ENCODE measurements at places on chromosomes 1 and 21.
A peak's percentile ranks its signal among the peaks of the same experiment; 100 is the strongest.

DNA sequence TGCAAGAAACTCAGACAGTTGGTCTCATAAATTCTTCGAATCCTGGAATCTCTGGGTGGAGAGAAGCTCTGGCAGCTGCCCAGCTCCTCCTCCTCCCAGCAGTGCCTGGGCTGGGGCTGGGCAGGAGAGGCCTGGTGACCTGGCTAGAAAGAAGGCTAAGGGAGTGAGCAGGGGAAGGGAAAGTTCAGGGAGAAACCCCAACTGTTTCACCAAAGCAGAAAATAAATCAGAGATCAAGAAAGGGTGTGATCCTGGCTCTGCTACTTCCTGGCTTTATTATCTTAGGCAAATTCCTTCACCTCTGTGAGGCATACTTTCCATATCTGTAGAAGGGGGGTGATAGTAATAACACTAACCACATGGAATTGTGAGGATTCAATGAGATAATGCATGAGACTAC, 8.8 kb upstream of the COL16A1 start:
- peak; percentile 86 for DNase-seq

DNA sequence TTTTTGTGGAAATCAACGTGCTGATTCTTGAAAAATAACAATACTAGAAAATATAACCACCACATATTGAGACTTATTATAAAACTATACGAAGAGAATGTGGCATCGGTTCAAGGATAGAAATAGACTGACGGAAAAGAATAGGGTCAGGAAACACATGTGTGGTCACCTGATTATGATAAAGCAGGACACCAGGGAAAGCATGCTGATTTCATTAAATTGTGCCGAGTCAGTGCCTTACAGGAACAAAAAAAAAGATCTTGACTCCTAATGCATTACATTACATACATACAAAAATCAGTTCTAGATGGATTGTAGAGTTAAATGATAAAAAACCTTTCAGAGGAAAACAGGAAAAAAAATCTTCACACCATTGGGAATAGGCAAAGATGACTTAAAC, 43.5 kb upstream of the SERPINC1 start:
- no peak for DNase-seq

- peak; percentile 63 for DNase-seq
Measured at GRCh38 chr1:202968895-202969295, 1.8 kb upstream of the CYB5R1 start.

DNA sequence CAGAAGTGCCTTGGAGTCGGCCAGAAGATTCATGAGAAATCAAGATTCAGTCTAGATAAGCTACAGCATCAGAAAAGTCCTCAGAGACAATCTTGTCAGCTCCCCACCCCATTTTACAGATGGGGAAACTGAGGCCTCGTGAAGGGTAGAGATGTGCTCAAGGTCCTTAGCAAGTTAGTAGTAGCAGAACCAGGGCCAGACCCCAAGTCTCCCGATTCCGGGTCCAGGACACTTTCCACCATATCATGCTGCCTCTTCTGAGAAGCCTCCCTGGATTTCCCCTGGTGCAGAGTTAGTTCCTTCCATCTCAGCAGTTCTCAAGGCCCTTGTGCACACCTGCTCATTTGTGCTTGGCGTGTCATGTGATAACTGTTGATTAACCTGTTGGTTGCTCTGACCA, 91.5 kb upstream of the ACTL8 start:
- no peak for DNase-seq

- DNase-seq: no peak
Measured at GRCh38 chr21:33197496-33197895, 32.2 kb upstream of the IFNAR2 start.

DNA sequence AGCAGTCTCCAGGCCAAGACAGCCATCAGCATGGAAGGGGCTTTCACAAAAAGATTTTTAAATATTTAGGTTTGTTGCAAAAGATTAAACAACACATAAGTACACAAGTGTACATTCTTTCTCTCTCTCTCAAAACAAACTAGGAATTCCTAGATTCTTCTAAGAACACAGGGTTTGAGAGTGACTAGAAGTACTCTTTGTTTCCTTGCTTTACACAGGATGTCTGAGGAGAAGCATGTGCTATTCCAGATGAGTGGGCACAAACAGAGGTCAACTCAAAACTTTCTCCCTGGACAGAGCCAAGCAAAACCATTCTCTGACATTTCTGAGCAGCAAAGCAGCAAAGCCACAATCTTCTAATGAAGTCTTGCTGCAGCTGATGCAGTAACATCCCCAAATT, 210.6 kb upstream of the HOOK1 start:
- DNase-seq: no peak

GRCh38 chr1:31670593-31670964, 25.9 kb upstream of the PEF1 start:
- no peak for DNase-seq

GRCh38 chr1:23679815-23680214, 11.8 kb upstream of the RPL11 start:
- DNase-seq: no peak

- DNase-seq: peak; percentile 42
Measured at GRCh38 chr1:40153073-40153770, 8.0 kb upstream of the RLF start.

DNA sequence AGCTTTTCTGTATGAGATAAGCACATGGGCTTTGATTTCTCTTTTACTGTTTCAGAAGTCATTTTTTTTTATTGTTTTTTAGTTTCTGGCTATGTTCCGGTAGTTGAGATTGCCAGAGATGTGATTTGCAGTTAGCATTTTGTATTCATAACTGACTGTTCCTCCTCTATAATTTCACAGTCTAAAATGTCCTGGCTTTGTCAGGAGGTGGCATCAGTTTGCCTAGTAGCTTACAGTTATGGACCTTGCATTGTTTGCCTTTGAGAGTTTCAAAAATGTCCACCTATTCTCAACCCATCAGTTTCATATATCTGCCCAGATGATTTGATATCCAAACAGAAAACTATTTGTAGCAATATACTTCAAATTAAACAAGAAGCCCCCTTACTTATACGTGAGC, 39.5 kb upstream of the ST6GALNAC3 start:
- no peak for DNase-seq

DNA sequence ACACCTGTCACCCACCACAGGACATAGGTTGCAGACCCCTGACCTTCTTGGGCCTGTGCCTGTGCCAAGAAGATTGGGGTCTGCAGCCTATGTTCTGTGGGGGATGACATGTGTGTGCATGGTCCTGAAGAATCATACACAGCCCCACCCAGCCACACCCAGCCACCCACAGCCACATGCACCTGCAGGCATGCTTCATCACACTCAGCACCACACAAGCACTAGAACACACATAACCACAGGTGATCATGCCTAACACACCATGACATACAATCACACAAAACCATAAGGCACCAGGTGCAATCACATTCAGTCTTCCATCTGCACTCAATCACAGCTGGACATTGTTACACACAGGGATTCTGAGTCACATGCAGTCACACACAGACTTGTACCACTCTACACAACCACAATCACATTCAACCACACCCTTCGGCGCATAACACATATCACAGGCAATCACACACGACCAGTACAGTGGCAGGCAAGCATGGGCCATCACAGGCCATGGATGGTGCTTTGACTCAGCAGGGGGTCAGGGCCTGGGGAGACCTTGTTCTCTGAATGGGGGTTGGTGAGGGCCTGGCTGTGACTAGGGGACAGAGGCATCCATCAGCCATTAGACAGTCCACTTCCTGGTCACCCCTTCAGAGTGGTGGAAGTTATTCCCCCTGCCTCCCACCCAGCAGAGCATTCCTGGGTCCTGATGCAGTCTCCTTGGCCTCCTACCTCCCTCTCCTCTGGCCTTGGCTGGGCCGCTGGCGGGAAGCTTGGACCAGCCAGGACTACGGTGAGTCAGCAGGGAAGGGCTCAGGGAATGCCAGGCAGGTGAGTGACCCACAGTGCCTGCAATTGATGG, 44.3 kb upstream of the EPS8L3 start:
- no peak for DNase-seq

- DNase-seq: no peak
Measured at GRCh38 chr1:234980291-234980644, 148.4 kb downstream of the TOMM20 start.

GRCh38 chr21:38631206-38631605, 132.9 kb upstream of the ERG start:
- DNase-seq: no peak

GRCh38 chr21:36079010-36079649, 9.3 kb downstream of the CBR1 start:
- DNase-seq: no peak

DNA sequence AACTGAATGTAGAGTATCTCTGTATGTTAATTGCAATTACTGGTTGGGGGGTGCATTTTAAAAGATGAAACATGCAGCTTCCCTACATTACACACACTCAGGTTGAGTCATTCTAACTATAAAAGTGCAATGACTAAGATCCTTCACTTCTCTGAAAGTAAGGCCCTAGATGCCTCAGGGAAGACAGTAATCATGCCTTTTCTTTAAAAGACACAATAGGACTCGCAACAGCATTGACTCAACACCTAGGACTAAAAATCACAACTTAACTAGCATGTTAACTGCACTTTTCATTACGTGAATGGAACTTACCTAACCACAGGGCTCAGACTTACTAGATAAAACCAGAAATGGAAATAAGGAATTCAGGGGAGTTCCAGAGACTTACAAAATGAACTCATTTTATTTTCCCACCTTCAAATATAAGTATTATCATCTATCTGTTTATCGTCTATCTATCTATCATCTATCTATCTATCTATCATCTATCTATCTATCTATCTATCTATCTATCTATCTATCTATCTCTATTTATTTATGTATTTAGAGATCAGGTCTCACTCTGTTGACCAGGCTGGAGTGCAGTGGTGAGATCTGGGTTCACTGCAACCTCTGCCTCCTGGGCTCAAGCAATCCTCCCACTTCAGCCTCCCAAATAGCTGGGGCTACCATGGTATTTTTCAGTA, 47.8 kb downstream of the CHML start:
- DNase-seq: no peak

- DNase-seq: no peak
Measured at GRCh38 chr1:32917521-32917920, 16.3 kb upstream of the TMEM54 start.

Data from skin of body (tissue), 3 donors.